ENCODE measurements at places on chromosomes 13 and 19.

DNA sequence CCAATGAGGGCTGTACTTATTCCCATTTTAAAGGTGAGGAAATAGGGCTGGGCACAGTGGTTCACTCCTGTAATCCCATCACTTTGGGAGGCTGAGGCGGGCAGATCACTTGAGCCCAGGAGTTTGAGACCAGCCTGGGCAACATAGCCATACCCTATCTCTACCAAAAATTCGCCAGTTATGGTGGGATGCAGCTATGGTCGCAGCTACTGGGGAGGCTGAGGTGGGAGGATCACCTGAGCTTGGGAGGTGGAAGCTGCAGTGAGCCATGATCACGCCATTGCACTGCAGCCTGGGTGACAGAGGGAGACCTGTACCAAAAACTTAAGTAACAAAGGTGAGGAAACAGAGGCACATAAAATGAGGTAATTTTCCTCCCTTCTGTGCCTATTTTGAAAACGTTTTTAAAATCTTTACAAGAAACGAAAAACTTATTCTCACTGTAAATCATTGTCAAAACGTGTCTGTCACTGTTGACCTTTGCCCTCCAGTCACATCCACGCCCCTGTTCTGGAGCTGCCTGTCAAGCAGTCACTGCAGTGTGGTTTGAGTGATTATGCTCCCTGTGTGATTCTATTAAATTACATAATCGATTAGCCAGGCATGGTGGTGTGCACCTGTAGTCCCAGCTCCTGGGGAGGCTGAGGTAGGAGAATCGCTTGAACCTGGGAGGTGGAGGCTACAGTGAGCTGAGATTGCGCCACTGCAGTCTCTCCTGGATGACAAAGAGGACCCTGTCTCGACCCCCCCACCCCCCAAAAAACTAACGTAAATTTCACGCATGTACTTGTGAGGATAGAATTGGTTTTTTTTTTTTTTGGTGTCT, 12.5 kb downstream of the NOP53 start:
- DNase-seq: no peak

GRCh38 chr13:39527961-39528660, 74.9 kb downstream of the LHFPL6 start:
- no peak for DNase-seq

- no peak for DNase-seq
Measured at GRCh38 chr13:109158383-109158782, 529.0 kb downstream of the MYO16 start.

- DNase-seq: no peak
Measured at GRCh38 chr13:78881751-78882150, 222.8 kb upstream of the OBI1 start.
